ENCODE measurements at places on chromosomes 7 and 10.

GRCh38 chr7:116525298-116525912 is 569 bp downstream of the CAV1 start:
- no peak for DNase-seq

GRCh38 chr7:143391462-143392404 is 10.6 kb downstream of the ZYX start:
- no peak for DNase-seq

DNA sequence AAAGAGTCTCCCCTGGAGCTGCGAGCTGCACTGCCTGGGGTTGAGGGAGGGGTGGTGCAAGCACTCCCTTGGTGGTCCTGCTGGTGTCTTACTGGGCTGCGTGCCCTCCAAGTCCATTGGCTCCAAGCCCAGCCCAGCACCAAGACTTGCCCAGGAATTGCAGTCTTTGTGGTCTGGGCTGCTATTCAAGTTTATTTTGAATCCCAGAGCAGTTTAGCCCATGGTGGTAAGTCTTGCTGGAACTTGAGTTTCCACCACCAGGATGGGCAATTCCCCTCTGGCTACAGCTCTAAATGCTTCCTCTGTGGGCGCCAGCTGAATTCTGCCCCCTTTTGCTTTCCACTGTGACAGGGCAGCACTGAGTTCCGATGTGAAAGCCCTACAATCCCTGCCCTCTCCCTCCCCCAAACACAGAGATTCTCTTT is 25.1 kb downstream of the GALNT11 start:
- DNase-seq = no peak

GRCh38 chr7:33900501-33900900 is 4.8 kb upstream of the BMPER start:
- no peak for DNase-seq

DNA sequence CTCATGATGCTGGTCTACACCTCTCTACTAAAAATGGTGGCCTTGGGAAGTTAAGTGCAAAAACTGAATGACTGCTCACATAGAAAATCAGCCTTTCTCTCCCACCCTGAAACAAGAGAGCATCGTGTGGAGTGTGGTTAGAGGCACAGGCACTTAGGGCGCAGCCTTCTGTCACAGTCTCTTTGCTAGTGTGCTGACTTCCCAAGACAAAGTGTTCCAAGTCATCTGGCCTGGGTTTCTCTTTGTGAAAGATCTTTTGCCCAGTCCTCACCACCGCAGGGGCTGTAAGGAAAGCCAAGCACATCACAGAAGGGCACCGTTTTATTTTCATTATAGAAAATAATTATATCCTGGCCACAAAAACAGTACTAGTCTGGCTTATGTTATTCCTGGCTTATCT is 12.5 kb downstream of the STN1 start:
- no peak for DNase-seq

DNA sequence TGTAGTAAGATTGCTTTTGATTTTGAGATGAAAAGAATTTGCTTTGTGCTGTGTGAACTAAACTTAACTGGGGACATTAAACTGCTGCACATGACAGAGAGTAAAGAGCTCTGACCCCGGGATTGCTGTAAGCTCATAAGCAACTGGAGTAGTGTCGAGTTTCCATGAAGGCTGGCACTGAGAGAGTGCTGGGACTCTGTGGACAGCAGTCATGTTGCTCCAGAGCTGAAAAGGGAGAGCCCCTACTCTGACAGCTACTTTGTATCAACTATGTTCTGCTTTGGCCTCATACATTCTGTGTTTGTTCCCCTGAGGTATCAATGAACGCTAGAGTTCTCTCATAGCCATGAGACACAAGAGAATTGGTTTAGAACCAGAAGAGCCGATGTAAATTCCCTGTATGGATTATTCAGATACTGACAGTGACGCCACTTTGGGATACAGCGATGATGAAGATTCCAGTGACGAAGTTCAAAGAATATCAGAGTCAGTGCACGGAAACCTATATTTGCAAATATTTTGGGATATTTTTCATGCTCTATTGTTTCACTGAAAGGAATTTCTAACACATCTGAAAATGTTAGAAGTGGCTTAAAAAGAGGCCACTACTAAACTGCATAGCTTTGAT is 185.9 kb upstream of the DKK1 start:
- no peak for DNase-seq

DNA sequence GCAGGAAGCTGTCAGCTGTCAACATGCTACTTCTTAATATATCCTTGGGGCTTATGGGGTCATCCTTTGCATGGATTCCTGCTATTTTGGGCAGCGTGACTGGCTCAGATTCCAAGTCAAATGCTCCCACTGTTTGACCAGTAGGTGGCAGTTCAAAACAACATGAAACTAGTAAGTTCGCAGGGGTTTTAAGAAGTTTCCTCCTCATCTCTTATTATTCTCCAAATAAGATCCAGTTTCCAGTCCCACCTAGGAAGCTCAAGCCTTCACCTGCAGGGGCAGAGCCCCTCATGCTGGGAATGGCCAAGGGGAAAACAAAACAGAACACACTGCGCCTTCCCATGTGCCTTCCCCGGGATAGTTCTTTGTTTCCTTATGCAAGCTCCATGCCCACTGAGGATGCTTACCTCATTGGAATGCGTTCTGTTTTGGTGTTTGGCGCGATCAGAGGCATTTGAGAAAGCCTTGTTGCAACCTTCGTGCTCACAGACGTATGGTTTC is 259.8 kb downstream of the GLI3 start:
- DNase-seq = no peak

- DNase-seq = no peak
Observed at GRCh38 chr10:97904018-97904381, 54.4 kb downstream of the GOLGA7B start.

GRCh38 chr7:79175374-79175773 is 278.1 kb downstream of the MAGI2 start:
- no peak for DNase-seq

GRCh38 chr10:61897671-61898434 is 3.6 kb upstream of the ARID5B start:
- no peak for DNase-seq

DNA sequence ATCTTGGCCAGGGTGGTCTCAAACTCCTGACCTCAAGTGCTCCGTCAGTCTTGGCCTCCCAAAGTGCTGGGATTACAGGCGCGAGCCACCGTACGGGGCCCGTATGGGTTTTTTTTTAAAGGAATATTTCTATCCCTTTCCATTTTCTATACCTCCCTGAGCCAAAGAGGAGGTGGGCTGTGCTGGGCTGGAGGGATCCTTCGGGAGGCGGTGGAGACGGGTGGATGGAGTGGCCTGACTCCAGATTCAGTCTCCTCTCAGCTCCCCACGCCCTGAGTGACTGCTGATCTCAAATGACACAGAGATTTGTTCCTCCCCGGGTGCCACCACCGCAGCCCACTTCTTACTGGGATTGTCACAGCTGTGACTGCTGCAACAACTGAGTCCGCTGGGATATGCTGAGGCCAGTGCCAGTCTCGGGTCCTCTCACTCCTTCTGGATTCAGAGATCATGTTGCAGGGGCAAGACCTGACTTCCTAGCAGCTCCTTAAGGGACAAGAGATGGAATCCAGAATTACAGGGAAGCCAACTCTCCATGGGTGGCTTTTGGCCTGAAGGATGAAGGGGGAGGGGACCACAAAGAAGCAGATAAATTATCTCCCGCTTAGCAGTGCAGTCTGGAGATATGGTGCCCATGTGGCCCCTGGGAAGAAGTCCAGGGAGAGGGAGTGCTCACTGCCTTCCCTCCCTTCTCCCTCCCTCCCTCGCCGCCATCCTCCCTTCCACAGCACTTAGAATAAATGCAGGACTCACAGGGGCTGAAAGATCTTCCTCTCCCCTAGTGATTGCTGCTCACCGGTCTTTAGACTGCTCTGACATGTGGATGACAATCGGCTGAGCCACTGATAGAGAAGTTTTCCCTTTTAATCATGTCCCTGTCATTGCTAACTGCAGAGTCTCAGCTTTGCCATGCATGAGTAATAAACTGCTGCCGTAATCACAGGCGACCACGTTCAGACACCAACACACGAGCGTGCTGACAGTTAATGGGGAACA is 14.3 kb downstream of the GALNT17 start:
- DNase-seq = no peak

GRCh38 chr7:66055321-66055956 is 20.2 kb upstream of the ASL start:
- DNase-seq = no peak

GRCh38 chr7:116653204-116653603 is 18.8 kb upstream of the MET start:
- no peak for DNase-seq

DNA sequence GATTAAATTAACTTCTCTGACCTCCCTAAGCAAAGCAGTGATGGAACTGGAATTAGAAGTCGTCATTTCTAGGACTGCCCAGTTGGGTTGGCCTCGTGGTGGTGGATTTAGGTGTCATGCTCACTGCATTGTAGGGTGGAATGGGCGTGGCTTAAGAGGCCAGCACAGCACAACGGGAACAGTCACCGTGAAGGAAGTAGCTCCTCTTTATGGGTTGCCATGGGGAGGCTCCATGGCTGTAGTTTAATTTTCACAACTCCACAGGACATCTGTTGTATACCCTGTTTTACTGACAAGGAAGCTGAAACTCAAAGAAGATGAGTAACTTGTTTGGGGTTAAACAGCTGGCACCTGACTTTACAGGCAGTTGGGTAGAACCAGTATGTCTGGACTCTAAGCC is 208.3 kb downstream of the CELF2 start:
- no peak for DNase-seq

GRCh38 chr7:4225361-4225771 is 456.7 kb upstream of the FOXK1 start:
- no peak for DNase-seq

DNA sequence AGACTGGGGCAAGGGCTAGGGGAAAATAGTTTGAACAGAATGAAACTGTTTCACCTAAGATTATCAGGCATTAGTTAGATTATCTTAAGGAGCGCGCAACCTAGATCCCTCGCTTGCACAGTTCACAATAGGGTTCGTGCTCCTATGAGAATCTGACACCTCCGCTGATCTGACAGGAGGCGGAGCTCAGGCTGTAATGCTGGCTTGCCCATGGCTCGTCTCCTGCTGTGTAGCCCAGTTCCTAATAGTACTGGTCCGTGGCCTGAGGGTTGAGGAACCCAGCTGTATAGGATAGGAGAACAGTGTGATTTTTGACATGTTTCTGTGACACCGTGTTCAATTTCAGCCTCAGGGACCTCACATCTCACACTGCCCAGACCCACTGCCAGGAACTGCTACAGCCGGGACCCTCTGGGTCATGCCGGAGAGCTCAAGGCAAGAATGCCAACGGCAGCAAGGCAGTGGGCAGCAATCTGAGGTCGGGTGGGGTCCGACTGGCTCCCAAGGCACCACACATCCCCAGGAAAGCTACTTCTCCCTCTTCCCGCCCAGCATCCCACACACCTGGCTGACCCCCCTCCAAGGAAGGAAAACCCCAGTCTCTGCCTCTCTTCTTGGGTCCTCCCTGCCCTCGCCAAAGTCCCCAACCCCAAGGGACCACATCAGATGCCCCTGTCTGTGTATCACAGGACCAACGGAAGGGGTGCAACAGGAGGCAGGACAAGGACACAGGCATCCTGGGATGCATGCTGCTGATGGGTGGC is 31.7 kb downstream of the CAMK2B start:
- DNase-seq = no peak

DNA sequence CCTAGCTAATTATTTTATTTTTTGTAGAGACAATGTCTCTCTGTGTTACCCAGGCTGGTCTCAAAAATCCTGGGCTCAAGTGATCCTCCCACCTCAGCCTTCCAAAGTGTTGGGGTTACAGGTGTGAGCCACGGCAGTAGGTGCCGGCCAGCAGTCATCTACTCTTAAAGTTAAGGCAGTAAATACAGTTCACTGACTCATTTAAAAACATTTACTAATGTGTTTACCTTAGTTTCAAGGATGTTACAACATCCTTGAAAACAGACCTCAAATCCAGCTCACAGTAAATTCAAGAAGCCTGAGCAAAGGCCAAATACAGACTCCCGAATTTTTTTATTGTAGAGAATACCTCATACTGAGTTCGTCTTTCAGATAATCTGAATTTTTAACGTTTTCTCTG is 29.6 kb upstream of the ABCB4 start:
- DNase-seq = no peak

DNA sequence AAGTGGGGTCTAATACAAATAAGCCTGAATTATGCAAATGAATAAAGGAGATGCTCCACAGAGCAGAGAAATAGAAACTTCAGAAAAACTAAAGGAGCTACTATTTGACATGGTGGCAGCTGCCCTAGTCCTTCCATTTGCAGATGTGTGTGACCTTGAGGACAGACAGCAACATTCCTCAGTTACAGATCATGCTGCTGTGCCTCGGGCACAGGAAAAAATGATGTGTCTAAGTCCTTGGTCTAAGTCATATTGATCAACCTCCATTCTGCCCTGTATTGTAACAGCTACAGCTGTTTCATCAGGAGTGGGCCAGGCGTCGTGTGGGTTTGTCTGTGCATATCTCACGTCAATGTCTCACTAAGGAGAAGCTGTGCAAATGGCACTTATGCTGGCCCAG is 710.4 kb downstream of the TNS3 start:
- DNase-seq = no peak

DNA sequence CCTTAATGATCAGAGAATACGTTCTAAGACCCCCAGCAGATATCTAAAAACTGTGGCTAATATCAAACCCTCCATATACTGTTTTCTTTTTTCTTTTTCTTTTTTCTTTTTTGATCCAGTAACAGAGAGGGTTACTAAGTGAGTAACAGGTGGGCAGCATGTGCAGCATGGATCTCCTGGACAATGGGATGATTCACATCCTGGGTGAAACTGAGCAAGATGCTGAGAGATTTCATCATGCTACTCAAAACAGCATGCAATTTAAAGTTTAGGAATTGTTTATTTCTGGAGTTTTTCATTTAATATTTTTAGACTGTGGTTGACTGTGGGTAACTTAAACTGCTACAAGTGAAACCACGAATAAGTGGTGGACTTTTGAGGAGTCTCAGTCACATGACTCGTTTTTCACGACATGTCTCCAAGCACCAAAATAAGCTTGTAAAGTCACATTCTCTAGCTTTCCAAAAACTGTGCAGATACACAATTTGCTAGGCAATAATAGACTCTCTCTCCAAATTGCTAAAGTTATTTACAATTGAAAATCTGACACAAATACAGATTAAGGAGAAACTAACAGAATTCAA is 716.2 kb downstream of the NXPH1 start:
- DNase-seq = no peak

- DNase-seq = no peak
Observed at GRCh38 chr10:73577788-73578187, 13.4 kb downstream of the USP54 start.

DNA sequence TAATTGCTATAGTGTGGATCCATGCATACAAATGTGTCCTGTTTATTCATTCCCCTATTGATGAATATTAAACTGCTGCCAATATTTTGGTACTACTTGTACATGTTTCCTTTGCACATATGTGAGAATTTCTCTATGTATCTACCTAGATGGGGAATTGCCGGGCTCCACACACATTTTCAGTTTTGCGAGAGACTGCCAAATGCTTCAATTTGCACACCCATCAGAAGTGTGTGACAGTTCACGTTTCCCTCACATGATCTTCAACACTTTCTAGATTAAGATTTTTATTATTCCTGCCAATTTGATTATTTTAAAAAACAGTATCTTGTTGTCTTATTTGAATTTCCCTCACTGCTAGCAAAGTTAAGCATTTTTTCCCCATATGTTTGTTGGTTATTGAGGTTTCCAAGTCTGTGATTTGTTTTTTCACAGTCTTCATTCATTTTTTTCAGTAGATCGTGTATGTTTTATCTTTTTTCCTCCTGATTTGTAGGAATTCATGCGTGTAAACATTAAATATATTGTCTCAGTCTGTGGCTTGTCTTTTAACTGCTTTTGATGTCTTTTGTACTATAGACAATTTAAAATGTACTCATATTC is 2.4 kb upstream of the KLF14 start:
- no peak for DNase-seq

- no peak for DNase-seq
Observed at GRCh38 chr10:121076776-121077715, 225.9 kb downstream of the WDR11 start.

- DNase-seq = no peak
Observed at GRCh38 chr10:78805176-78805575, 263.6 kb upstream of the ZMIZ1 start.

Measured in stimulated activated CD8-positive, alpha-beta memory T cell treated with anti-CD3 and anti-CD28 coated beads, Interleukin-7, amount 100 ng/mL, for 1 hour (primary cell).